ENCODE measurements at places on chromosomes 2 and 18. TPM values are rescaled to one million over a fixed set of nuclear protein-coding genes. Genes with fewer than 3 reads are reported as not detected.

The TMEM200C gene
- total RNA-seq = 8.6 TPM

The PDCL3 gene
- total RNA-seq = 37.1 TPM

The CCBE1 gene
- 1.1 TPM for total RNA-seq

The GAL3ST2 gene
- total RNA-seq = 0.51 TPM

The ANAPC1 gene
- 61.5 TPM for total RNA-seq
